CD8-positive, alpha-beta memory T cell (primary cell): ENCODE measurements at places on chromosomes 16 and 17. TPM values are rescaled to one million over a fixed set of nuclear protein-coding genes. Genes with fewer than 3 reads are reported as not detected.

GRCh38 chr17:63274146-63274545, 172.0 kb downstream of the CYB561 start:
- DNase-seq = no peak

GRCh38 chr16:67015313-67015731, 13.6 kb upstream of the CBFB start:
- DNase-seq = no peak

GRCh38 chr17:34580685-34581445, 1.5 kb downstream of the TMEM132E start:
- no peak for DNase-seq

SULT1A1 gene
- 7.4 TPM for total RNA-seq

SETD6 gene
- 23.8 TPM for total RNA-seq

DNA sequence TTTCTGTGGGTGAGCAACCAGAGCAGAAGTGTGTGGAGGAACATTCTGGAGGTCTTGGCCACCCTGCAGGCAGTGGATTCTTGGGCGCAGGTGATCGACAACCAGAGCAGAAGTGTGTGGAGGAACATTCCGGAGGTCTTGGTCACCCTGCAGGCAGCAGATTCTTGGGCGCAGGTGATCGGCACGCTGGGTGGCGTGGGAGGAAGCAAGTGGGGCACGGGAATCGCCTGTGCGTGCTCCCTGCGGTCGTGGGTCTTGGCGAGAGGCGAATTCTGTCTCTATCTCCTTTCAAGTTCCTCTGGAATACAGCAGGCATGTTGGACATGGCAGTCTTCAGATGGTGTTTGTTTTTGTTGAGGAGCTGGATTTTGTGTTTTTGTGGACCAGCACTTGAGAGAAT, 30.7 kb upstream of the ZNF750 start:
- no peak for DNase-seq

DNA sequence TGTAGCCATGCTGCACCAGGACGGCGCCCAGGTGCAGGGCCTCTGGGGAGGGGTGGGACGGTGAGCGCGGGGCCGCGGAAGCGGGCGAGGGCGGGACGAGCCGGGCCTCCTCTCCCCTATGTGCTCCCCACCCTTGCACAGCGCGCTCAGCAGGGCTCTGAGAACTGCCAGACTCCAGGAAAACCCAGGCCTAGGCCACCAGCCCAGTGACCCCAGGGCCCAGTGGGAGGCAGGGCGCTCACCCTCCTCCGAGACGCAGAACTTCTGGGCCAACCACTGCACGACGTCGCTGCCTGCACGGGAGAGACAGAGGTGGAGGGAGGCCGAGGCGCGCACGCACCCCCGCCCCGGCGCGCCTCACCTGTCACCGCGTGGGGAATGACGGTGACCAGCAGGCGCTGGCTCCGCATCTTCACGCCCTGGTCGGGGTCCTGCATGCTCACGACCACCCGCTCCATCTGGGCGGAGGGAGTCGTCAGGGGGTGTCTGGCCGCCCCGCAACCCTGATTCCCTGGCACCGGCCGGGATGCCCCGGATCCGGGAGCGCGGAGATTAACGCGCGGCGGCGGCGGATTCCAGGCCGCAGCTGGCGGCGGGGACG, 603 bp downstream of the RGS11 start:
- DNase-seq = no peak

GRCh38 chr17:6388416-6388815, 46.5 kb downstream of the AIPL1 start:
- DNase-seq = no peak

DNA sequence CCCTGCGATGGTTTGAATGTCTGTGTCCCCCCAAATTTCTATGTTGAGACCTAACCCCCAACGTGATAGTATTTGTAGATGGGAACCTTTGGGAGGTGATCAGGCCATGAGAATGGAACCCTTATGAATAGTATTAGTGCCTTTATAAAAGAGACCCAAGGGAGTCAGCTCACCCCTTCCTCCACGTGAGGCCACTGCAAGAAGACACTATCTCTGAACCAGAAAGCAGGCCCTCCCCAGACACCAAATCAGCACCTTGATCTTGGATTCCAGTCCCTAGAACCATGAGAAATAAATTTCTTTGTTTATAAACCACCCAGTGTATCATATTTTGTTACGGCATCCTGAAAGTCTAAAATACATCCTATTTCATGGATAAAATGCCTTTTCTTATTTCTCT, 64.4 kb upstream of the LRRC37A3 start:
- DNase-seq = no peak

DNA sequence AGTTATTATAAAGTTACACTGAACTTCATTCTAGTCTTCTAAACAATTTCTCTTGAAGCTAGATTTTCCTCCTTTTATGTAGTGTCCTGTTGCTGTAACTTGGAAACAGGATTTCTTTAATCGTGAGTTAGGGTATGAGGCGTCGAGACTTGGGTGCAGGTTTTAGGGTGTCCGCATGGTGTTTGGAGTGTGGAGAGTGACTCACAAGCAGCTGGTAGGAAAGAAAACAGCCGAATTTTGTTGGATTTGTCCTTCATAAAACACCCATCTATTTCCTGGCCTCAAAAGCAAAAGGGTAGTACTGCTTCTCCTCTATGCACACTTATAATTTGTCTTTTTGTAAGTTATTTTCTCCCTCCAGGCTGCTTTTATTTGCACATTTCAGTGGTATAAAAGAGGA, 1.6 kb downstream of the RPTOR start:
- no peak for DNase-seq

DNA sequence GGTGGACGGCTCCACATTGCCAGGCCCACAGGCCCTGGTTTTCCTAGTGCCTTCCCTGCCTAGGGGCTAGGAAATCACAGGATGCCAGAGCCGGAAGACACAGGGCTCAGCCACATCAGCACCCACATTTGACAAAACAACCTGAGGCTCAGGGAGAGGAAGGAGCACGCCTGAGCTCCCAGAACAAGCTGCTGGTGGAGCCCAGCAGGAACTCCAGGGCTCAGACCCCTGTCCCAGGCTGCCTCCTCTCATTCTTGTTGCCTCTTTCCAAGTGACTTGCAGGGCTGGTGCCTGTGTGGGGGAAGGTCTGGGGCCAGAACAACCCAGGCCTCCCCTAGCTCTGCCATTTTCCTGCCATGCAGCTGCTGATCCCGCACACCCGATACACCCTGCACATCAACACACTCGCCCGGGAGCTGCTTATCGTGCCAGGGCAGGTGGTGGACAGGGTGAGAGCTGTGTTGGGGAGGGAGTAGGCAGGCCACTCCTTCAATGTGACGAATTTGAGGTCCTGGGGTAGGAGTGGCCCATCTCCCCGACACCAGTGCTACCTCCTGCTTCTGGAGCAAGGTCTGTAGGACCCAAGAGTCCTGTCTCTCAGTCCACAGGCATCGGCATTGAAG, 7.6 kb downstream of the ALOX15B start:
- no peak for DNase-seq

C16orf92 gene
- not detected for total RNA-seq

- no peak for DNase-seq
Observed at GRCh38 chr16:71367241-71367976, 8.9 kb downstream of the CALB2 start.

TPSAB1 gene
- not detected for total RNA-seq

DNA sequence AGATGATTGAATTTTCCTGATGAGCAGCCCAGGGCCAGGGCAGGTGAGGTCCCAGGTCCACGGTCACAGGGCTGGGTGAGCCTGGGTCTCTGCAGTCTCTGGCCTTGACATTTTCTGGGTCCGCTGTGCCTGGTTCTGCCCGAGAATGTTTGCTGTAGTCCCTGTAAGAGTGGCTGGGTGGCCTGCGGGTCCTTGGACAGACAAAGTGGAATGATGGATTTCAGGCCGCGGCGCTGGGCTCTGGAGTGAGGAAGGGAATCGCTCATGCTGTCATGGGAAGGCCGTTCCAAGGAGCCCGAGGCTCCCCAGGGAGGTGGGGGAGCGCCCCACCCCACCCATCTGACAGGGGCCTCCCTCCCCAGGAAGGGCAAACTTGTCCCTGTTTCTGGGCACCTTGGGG, 153.5 kb upstream of the CIBAR2 start:
- DNase-seq = no peak

SEPTIN12 gene
- not detected for total RNA-seq

DNA sequence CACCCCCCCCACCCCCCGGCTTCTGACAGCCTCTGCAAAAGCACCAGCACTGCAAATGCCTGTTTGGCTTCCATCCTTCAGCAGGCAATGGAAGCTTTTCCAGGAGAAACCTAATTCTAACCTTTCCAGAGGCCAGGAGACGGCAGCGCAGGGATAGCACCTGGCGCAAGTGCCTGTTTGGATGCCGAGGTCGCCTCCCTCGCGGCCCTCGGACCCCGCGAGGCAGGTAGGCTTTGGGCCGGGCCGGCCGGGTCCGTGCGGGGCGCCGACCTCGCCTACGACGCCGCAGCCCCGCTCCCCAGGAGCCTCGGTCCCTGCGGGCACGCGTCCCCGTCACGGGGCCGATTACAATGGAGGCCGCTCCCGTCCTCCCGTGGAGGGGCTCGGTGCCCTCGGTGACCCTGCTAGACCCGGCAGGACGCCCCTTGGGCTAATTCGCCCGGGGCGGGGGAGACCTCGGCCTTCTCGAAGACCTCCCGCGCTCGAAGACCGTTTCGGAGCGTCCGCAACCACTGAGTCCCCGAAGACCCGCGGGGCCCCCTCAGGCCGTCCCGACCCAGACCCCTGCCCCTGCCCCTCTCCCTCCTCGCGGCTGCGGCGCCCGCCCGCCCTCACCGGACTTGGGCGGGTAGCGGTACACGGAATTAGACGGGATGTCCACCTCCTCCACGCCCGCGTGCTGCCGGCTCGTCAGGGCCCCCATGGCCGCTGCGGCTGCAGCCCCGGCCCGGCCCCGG, 587 bp downstream of the RNF157 start:
- no peak for DNase-seq

- DNase-seq = no peak
Observed at GRCh38 chr17:36048066-36048465, 16.0 kb upstream of the CCL18 start.
